ENCODE measurements at places on chromosomes 2 and 18.

GRCh38 chr2:221731432-221732145, 159.5 kb upstream of the EPHA4 start:
- DNase-seq = no peak

DNA sequence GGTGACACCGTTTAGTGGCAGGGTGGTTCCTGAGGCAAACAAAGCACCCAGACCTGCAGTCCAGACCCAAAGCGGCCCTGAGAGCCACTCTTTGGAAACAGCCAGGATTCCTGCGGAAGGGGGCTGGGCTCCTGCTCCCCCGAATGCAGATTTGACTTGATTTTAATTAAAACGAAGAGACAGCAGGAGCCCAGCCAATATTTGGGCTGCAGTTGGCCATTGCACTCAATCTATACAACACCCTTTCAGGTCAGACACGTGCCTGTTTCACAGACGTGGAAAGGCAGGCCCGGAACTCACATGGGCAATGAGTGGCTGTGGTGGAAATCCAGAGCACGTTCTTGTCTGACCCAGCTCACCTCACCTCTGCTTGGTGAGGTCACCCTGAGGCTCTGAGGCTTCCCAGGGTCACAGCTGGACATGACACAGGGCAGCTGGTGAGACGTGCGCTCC, 122.4 kb downstream of the NDUFA10 start:
- DNase-seq = no peak

- DNase-seq = no peak
Measured at GRCh38 chr2:171009386-171009785, 80.3 kb downstream of the GORASP2 start.

DNA sequence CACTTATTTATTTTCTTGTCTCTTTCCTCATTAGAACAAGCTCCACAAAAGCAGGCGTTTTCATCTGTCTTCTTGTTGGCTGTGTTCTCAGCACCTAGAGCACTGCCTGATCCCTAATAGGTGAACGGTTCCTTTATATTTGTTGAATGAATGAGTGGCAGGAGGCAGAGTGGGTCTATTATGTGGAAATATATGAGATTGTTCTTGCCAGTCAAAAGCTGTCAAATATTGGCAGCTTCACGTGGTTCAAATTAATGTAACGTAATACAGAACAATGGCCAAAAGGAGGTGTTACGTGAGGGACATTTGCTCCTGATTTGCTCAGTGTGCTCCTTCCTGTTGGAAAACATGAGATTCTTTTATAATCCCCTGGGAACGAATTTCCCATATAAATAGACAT, 8.5 kb upstream of the ARHGAP25 start:
- no peak for DNase-seq

GRCh38 chr2:74515271-74515980, 1.2 kb downstream of the TLX2 start:
- no peak for DNase-seq

GRCh38 chr18:13436576-13436975, 218.0 kb downstream of the LDLRAD4 start:
- peak; percentile 34 for DNase-seq

DNA sequence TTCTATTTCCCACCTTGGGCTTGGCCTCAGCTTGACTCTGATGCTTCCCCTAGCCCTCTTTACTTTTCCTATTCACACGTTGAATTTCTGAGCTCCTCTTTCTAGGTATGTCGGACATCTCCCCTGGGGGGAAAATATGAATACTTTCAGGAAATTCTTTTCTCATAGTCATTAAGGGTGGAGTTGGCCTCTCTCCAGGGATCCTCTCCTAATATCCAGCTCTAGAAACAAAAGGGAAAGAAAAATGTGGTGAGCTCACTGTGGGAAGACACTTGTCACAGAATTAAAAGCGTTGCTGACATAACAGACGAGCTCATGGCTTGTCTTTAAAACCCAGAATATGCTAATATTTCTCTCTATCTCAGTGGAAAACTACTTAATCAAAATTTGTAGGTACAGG, 132.7 kb upstream of the MEX3C start:
- DNase-seq = no peak

GRCh38 chr18:37778417-37779165, 213.0 kb upstream of the CELF4 start:
- peak; percentile 85 for DNase-seq

DNA sequence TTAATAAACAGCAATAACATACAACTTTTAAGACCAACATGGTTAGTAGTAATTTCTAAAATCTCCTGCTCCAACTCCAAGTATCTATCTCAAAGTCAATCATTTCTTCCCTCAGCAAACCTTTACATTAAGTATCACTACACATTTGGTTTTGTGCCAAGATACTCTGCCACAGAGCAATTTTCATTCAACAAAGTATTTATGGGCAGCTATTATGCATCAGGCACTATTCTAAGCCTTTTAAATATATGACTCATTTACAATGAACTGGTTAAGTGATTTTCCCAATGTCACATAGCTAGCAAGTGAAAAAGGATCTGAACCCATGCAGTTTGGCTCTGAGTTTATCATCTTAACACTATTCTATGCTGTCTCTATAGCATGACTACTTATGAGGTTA, 264.3 kb downstream of the NOL4 start:
- no peak for DNase-seq

DNA sequence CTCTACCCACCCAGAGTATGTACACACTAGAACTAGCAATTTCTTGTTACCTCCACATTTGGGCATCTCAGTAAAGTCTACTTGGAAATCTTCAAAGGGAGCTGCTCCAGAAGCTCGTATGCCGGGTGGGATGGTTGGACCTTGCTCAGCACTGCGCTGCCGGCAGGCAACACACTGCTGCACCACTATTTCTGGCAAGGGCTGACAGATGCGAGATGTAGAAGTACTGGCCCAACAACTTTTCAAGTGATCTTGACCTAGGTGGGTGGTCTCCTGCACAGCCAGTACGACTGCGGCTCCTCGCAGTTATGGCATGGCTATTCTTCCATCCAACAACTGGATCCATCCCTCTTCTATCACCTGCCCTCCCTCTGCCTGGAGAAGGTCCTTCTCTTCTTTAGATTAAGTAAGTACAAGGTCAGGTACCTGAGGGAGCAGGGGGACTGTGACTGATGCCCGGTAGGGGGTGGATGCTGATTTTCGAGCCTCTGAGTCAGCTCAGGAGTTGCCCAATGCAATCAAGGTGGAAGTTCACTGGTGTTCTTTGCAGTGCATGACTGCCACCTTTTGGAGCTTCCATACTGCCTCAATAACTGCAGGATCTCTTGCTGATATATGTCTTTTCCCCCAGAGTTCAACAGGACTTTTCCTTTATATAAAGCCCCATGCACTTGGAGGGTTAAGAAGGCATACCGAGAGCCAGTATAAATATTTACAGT, 100.4 kb upstream of the SLC1A4 start:
- no peak for DNase-seq

GRCh38 chr2:178304333-178304732, 110.0 kb downstream of the OSBPL6 start:
- no peak for DNase-seq

- peak; percentile 48 for DNase-seq
Measured at GRCh38 chr2:105744091-105744908, 412 bp upstream of the NCK2 start.

DNA sequence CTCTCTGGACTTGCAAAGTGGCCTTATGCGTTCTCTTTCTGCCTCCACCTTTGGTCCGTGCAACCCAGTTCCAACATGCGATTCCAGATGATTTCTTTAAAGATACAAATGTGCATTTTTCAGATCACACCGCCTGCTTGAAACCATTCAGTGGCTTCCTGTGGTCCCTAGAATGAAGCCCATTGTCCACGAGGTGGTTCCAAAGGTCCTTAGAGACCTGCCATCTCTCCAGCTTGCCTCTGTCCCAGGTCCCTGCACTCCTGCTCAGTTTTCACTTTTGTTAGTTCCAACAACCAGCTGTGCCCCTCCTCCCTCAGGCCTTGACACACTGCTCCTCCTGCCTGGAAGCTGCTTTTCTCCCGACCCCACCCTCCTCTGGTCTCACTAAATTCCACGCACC, 3.6 kb upstream of the INO80C start:
- no peak for DNase-seq

GRCh38 chr18:55236150-55236931, 277.1 kb upstream of the CCDC68 start:
- peak; percentile 46 for DNase-seq

DNA sequence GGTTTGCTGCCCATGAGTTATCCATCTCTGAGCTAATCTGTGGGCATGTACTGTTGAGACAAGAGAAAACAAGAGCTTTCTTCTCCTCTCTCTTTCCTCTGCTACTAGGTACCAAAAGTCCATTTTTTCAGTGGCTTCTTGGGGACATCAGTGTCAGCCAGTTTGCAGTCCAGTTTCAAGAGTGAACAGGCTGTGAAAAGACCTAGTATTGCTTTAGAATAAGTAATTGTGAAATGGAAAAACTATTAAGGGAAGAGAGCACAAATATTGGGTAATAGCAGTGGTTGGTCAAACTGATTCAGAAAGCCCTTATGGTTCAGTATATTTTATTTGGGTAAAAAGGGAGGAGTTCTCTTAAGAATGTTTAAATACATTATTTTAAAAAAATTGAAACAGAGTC, 33.0 kb upstream of the MEP1B start:
- no peak for DNase-seq

- no peak for DNase-seq
Measured at GRCh38 chr2:206361407-206362045, 81.8 kb upstream of the ADAM23 start.

DNA sequence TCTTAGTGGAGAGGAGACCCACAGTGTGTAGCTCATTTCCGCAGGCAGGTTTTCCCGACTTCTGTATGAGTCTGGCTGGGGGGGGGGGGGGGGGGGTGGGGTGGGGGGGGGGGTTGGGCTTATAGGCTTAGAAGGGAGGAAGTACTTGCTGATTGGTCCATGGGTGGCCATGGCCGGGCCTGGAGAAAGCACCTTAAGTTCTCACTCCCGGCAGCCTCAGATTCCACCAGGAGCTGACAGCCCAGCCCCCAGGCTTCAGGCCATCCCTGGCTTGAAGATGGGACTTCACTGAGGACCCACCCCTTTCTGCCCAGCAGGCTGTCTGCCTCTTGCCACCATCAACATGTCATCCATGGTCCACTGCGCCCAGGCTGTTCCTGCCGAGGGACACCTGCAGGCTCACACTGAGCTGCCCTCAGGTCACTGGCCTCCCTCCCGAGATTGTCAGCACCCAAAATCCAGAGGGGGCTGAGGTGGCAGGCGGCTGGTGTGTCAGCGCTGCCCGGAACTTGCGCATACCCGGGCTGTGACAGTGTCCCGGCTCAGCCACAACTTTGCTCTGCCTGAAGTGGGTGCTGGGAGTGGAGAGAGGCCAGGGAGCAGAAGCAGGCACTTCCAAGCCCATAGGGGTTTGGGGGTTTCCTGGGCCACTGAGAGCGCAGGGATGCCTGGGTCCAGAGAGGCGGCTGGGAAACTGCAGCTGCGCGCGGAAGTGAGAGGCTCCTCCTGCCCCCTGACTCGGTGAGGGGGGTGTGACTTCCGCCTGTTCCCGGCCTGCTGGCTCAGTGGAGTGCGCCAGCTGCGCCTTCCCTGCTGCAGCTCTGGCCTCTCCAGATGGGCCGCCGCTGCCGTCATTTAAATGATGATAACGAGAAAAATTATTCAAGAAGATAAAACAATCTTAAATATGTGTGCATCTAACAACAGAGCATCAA, 256.1 kb downstream of the RPRM start:
- DNase-seq = no peak

- no peak for DNase-seq
Measured at GRCh38 chr2:71937396-71937795, 210.3 kb downstream of the CYP26B1 start.

DNA sequence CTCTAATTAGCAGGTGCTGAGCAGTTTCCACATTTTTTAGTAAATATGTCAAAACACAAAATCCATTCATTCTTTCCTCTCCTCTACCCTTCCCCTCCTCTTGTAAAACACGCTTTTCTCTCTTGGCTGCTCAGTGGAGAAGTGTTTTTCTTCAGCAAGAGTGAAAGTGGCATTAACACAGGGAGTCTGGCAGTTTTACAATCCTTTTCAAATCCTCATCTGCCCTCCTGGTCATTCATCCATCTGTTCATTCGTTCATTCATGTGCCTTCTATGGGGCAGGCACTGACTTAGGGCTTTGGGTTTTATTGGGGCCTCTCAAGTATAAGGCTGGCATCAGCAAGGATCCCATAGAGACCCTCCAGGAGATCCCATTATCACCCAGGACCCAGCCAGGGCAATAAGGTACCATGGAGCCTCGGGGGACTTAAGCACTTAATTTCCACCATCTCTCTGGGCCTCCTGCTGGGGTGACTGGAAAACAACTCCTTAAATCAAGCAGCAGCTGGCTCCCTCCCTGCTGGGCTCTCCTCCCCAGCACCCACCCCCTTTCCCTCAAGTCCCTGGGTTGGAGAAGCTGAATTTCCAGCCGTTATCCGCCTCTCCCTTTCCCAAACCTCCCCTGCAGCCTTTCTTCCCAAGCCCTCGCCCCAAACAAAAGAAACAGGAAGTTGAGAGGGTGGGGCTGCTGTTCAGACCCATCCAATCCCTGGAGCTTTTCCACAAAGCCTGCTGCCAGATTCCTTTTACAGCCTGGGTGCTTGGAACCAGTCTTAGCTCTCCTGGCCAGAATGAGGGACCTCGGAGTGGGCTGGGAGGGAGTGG, 32.6 kb downstream of the MARCHF4 start:
- peak; percentile 23 for DNase-seq

GRCh38 chr2:223764796-223765195, 72.6 kb downstream of the AP1S3 start:
- no peak for DNase-seq

- no peak for DNase-seq
Measured at GRCh38 chr2:21727101-21727500, 603.3 kb downstream of the TDRD15 start.

Data from Ammon's horn (tissue), 1 donor.